ENCODE measurements at places on chromosomes 7 and 10. TPM values are rescaled to one million over a fixed set of nuclear protein-coding genes. Genes with fewer than 3 reads are reported as not detected.

GRCh38 chr10:50605269-50605950, 18.3 kb downstream of the SGMS1 start:
- no peaks in the 10 kb centered on the region for H3K27me3 ChIP-seq
- no peak overlapping the region for H3K4me3 ChIP-seq
- peak overlapping the region; percentile 38 for H3K27ac ChIP-seq
- no peaks in the 10 kb centered on the region for H3K36me3 ChIP-seq
- H3K4me1 ChIP-seq: peaks cover 37% of the 10 kb centered on the region

GRCh38 chr7:3931843-3932242, 630.8 kb downstream of the SDK1 start:
- no peaks in the 10 kb centered on the region for H3K27me3 ChIP-seq
- no peak overlapping the region for H3K4me3 ChIP-seq
- no peaks in the 10 kb centered on the region for H3K4me1 ChIP-seq
- no peak overlapping the region for H3K27ac ChIP-seq

- H3K4me1 ChIP-seq: no peaks in the 10 kb centered on the region
- DNase-seq: no peak
- H3K4me3 ChIP-seq: no peak overlapping the region
- no peaks in the 10 kb centered on the region for H3K36me3 ChIP-seq
- H3K27me3 ChIP-seq: no peaks in the 10 kb centered on the region
These were observed 159.9 kb downstream of the CAMK1D start for GRCh38 chr10:12509016-12509793.

- no peak overlapping the region for H3K4me3 ChIP-seq
- no peak for DNase-seq
- no peaks in the 10 kb centered on the region for H3K36me3 ChIP-seq
- no peak overlapping the region for H3K27ac ChIP-seq
- no peaks in the 10 kb centered on the region for H3K4me1 ChIP-seq
- H3K27me3 ChIP-seq: no peaks in the 10 kb centered on the region
These were observed 130.6 kb upstream of the NPVF start for GRCh38 chr7:25358926-25359325.

DNA sequence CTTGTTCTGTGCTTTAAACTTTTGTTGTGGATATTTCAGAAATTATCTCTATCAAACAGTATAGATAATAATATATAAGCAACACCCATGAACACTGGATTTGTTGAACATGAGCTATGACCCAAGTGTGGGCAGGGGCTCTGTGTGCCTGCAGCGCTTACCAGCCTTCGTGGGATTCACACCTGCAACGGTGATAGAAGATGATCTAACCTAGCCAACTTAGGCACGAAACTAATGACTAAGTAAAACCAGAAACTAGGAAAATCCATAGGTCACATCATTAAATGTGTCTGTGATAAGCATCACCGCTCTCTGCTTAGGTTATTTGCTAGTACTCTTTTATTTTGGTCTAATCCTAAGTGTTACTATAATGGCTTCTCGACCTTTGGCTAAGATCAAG, 18.0 kb downstream of the SPAG6 start:
- H3K27ac ChIP-seq: no peak overlapping the region
- DNase-seq: no peak
- H3K27me3 ChIP-seq: no peaks in the 10 kb centered on the region
- H3K4me3 ChIP-seq: no peak overlapping the region
- no peaks in the 10 kb centered on the region for H3K4me1 ChIP-seq

GRCh38 chr7:29042824-29043231, 84.7 kb upstream of the TRIL start:
- no peak overlapping the region for H3K4me3 ChIP-seq
- no peak overlapping the region for H3K27ac ChIP-seq
- H3K27me3 ChIP-seq: peaks cover 9% of the 10 kb centered on the region
- H3K36me3 ChIP-seq: no peaks in the 10 kb centered on the region
- H3K4me1 ChIP-seq: peaks cover 20% of the 10 kb centered on the region
- DNase-seq: no peak

- peak overlapping the region; percentile 71 for H3K27ac ChIP-seq
- DNase-seq: peak; percentile 69
- no peaks in the 10 kb centered on the region for H3K27me3 ChIP-seq
- H3K36me3 ChIP-seq: no peaks in the 10 kb centered on the region
- no peak overlapping the region for H3K4me3 ChIP-seq
These were observed 161.0 kb downstream of the SKIDA1 start for GRCh38 chr10:21364196-21365114.

LIPN gene
- total RNA-seq: not detected

CALML5 gene
- total RNA-seq: not detected

All from osteoblast (primary cell).